ENCODE measurements at places on chromosomes 6 and 20. TPM values are rescaled to one million over a fixed set of nuclear protein-coding genes. Genes with fewer than 3 reads are reported as not detected.

The WFDC13 gene
- polyA plus RNA-seq, result not detected

The NKAPL gene
- polyA plus RNA-seq, result 0.31 TPM

The HLA-DQA2 gene
- not detected for polyA plus RNA-seq

The HLA-DRA gene
- 0.21 TPM for polyA plus RNA-seq

The CST5 gene
- not detected for polyA plus RNA-seq

The DDR1 gene
- polyA plus RNA-seq, result 178 TPM

GRCh38 chr6:155604991-155605390 is 149.4 kb upstream of the NOX3 start:
- DNase-seq, result no peak

DNA sequence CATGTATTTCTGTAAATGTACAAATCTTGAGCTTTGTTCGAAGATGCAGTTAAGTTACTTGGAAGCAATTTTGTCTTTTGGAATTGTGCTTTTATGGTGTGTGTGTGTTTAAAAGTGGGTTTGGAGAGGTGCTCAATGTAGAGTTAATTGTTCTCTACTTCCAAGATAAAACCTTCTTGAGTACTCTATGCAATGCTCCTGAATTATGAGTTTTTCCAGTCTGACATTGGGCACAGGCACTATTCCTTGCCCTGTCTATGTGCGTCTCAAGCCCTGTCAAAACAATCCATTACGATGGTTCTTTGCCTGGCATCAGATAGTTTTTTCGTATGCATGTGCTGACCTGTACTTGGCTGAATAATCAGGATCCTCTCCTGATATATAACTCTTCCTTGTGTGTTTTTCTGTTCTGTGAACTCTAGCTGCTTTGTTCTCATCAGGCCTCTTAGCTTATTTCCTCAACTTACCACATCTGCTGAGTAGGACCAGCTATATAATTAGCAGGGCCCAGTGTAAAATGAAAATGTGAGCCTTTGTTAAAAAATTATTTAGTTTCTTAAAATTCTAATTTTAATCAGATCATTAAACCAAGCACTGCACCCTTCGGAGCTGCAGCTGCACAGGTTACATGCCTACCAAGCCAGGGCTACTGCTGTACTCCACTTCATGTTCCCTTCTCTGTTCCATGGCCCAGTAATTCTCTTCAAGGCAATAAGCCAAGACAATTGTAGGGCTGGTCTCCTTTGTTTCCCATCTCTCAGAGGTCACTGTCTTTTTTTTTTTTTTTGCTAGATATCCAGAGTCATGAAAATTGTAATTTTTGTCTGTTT is 160.1 kb downstream of the ZFAND3 start:
- no peak for DNase-seq

- DNase-seq, result no peak
These were observed 1.6 kb upstream of the DSN1 start for GRCh38 chr20:36775196-36775595.

Data from keratinocyte (primary cell).